Activated naive CD4-positive, alpha-beta T cell treated with Interleukin-2 at 50 U/mL for 16 hours (primary cell): ENCODE measurements at places on chromosomes 4 and X.

GRCh38 chr4:80454556-80454955 is 119.0 kb downstream of the CFAP299 start:
- no peak for DNase-seq

DNA sequence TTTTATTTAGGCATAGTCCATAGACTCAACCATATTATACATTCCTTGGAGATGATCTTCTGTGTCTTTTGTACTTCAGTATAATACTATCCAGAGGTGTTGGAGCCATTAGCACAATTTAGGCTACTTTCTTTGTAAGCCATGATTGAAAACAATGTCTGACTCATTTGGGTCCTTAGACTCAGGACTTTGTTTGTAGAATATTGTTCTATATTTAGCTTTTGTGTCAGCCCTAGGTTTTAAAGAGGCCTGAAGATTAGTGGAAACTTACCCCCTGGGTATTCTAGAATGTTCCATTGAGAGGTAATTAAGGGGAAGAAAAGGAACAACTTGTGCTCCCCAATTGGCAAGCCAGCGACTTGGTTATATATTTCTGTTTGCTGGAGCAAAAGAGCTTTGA is 145.2 kb upstream of the SCML1 start:
- DNase-seq = no peak

DNA sequence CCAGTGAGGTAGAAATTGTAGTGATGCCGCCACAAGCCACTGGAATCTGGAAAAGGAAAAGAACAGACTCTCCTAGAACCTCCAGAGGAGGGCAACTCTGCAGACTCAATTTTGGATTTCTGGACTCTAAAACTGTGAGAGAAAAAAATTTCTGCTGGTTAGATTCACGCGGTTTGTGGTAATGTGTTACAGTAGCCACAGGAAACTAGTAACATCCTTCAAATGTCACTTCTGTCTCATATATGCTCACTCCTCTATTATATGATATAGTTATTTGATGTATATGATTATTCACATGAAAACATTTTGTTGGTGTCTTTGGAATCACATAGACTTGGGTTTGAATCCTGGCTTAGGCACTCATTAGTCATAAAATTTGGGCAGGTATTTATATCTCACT is 18.8 kb downstream of the LDOC1 start:
- DNase-seq = no peak

GRCh38 chr4:83870328-83870950 is 334.5 kb downstream of the GPAT3 start:
- DNase-seq = no peak

GRCh38 chrX:71366674-71367256 is 608 bp downstream of the TAF1 start:
- DNase-seq = peak; percentile 42

DNA sequence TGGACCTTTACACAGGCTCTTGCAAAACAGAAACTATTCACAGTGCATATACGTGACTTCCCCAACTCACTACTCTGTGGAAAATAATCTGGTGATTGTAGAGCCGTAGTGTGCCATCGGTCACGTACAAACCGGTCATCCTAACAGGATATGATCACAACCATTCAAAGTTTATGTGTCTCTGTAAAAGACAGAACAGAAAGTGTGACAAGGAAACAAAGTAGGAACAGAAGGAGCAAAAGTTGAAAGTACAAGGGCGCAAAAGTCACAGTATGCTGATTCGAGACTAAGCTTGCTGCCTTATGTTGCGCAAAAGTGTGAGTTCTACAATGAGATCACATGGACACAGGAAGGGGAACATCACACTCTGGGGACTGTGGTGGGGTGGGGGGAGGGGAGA is 18.6 kb downstream of the MEPE start:
- no peak for DNase-seq

DNA sequence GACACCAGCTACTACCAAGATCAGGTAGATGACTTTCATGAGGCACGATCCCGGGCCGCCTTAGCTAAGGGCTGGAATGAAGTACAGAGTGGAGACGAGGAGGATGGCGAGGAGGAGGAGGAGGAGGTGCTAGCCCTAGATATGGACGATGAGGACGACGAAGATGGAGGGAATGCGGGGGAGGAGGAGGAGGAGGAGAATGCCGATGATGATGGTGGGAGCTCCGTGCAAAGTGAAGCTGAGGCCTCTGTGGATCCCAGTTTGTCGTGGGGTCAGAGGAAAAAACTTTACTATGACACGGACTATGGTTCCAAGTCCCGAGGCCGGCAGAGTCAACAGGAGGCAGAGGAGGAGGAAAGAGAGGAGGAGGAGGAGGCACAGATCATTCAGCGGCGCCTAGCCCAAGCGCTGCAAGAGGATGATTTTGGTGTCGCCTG is 481 bp downstream of the UTP3 start:
- DNase-seq = no peak

- DNase-seq = no peak
These were observed 72.3 kb downstream of the PRKG2 start for GRCh38 chr4:81142744-81143143.

- DNase-seq = no peak
These were observed 1.6 kb downstream of the NHS start for GRCh38 chrX:17376431-17377077.

- DNase-seq = no peak
These were observed 6.3 kb upstream of the RTL5 start for GRCh38 chrX:72137846-72138495.

DNA sequence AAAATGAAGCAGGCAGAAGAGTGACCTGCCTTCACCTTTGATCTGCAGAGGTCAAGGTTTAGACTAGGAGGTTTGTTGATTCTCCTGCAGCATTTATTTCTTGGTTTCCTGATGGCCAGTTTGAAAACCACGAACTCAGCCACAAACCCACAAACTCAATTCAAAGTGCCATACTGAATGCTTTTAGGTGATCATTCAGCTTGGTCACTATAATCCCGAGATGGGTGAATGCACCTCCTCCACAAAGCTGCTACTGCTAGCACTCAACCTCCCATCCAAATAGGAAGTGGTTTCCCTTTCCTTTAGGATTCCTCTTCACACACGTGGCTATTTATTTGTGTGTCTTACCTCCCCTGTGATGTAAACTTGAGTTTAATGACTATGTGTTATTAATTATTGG is 225.2 kb downstream of the MID1 start:
- no peak for DNase-seq

DNA sequence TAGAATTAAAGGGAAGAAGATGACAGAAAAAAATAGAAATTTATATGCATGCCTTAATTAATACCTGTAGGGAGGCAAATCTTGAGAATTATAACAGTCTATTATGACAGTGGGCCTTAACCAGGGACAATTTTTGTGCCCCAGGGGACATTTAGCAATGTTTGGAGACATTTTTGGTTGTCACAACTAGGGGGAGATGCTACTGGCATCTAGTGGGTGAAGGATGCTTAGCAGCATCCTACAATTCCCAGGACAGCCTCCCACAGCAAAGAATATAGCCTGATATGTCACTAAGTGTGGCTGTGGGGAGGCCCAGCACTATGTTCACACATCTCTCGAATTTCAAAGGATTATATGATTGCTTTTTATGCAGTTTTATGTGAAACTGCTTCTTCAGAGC is 10.5 kb downstream of the GPR82 start:
- DNase-seq = no peak

GRCh38 chrX:11423362-11423818 is 130.2 kb downstream of the AMELX start:
- no peak for DNase-seq

DNA sequence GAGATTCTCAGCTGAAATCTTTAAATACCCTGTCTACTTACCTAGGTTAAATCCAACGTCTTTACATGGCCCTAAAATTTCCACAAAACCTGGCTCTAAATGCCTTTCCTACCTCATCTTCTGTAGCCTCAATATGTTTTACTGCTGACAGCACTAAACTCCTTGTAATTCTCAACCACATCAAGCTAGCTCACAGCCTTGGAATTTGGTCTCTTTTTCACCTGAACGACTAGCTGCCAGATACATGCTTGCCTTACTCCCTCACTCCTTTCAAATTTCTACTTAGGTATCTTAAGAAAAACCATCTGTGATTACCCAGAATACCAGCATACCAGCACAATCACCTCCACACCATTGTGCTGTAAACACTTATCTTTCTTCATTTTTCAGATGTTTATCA is 635.6 kb upstream of the PCDH10 start:
- DNase-seq = no peak

GRCh38 chr4:164383358-164384220 is 370.3 kb upstream of the SMIM31 start:
- no peak for DNase-seq

DNA sequence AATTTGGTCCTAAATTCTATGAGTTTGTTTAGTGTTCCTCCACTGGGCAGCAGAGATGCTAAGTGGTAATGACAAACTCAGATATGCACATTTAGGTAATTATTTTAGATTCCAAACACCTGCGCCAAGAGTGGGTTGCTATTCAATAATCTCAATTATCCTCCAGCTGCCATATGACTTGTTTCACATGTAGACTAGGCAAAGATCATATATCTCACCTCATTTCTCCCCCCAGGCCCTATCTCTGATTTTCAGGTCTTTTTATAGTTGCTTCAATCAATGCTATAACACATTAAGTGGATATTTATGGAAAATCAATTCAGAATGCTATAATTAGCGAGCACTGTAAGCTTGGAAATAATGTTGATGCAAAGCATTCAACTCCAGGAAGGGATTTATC is 217.6 kb downstream of the KCTD8 start:
- no peak for DNase-seq

DNA sequence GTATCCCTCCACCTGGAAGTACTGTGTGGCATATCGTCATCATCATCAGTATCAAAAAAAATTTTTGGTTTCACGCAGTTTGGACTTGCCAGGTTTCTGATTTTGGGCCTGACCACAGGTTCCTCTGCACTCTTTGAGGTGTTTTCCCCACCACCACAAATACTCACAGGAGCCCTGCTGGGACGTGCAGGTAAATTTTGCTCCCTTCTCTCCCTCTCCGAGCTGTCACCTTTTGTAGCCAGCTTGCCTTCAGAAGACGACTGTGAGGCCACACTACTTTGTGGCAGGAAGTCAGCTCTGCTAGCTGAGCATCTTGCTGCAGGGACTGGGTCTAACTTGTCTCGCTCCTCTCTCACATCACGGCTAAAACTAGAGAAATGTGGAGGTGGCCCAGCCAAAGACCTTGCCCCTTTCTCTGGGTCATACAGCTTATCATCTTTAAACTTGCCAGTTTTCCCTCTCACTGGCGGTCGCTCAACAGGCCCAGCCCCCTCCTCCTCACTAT is 2.8 kb downstream of the PJA1 start:
- DNase-seq = no peak
